Thymus (tissue), 14 donors: ENCODE measurements at places on chromosomes 12 and 14. TPM values are rescaled to one million over a fixed set of nuclear protein-coding genes. Genes with fewer than 3 reads are reported as not detected.

The SLC4A8 gene
- 1.7 TPM for total RNA-seq

The MUCL1 gene
- 1.2 TPM for total RNA-seq

The ISM2 gene
- total RNA-seq: 0.05 TPM

The SSPN gene
- 4.0 TPM for total RNA-seq

The RBMS2 gene
- 3.2 TPM for total RNA-seq

The PSMC6 gene
- 141 TPM for total RNA-seq

GRCh38 chr14:58730792-58731464 is 93.2 kb downstream of the DACT1 start:
- no peaks in the 10 kb centered on the region for H3K36me3 ChIP-seq
- H3K4me3 ChIP-seq: no peak overlapping the region
- H3K27ac ChIP-seq: peak overlapping the region; percentile 4
- H3K4me1 ChIP-seq: no peaks in the 10 kb centered on the region
- DNase-seq: no peak

- no peak overlapping the region for H3K27ac ChIP-seq
- no peak overlapping the region for H3K4me3 ChIP-seq
- no peak for DNase-seq
- H3K27me3 ChIP-seq: no peaks in the 10 kb centered on the region
- no peaks in the 10 kb centered on the region for H3K36me3 ChIP-seq
- no peaks in the 10 kb centered on the region for H3K4me1 ChIP-seq
Observed at GRCh38 chr12:91767237-91767636, 378.4 kb downstream of the BTG1 start.

DNA sequence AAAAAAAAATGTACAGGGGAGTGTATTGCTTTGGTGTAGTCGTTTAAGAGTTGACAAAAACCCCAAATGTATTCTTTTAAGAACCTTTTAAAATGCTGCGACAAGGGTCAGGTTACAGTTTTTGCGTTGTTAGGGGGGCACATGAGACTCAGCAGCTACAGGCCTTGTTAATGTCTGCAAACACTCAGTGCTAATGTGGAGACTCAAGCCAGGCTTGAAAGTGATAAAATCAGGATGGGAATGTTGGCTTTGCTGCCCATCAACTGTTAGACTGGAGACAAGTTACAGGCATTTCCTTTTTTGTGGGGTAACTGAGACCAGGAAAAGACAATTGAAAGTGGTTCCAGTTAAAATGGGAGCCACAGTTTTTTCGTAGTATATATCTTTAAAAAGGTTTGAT is 84.8 kb downstream of the PRKCH start:
- peaks cover 41% of the 10 kb centered on the region for H3K4me1 ChIP-seq
- DNase-seq: no peak
- H3K27me3 ChIP-seq: no peaks in the 10 kb centered on the region
- no peak overlapping the region for H3K27ac ChIP-seq

DNA sequence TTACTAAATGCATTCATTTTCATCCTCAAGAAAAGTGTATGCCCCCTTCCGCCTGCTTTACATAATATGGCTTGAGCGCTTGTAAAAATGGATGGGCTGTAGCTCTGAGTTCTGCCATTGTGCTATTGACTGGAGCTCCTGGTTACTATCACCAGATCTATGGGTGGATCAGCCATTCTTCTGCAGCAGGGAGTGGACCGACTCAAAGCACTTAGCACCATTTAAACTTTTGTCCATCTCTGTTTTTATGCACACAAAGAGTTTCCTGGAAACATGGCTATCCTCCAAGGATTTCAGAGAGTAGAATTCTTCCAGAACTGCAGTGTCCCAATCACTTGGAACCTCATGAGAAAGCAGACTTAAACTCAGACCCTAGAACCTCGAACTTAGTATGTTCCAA is 4.5 kb upstream of the NUMB start:
- no peak overlapping the region for H3K27ac ChIP-seq
- H3K27me3 ChIP-seq: no peaks in the 10 kb centered on the region
- peaks cover 3% of the 10 kb centered on the region for H3K4me1 ChIP-seq
- no peak for DNase-seq
- no peak overlapping the region for H3K4me3 ChIP-seq
- H3K36me3 ChIP-seq: no peaks in the 10 kb centered on the region

GRCh38 chr12:6336889-6337853 is 4.7 kb downstream of the TNFRSF1A start:
- H3K27ac ChIP-seq: peak overlapping the region; percentile 98
- H3K27me3 ChIP-seq: no peaks in the 10 kb centered on the region
- DNase-seq: peak; percentile 65

DNA sequence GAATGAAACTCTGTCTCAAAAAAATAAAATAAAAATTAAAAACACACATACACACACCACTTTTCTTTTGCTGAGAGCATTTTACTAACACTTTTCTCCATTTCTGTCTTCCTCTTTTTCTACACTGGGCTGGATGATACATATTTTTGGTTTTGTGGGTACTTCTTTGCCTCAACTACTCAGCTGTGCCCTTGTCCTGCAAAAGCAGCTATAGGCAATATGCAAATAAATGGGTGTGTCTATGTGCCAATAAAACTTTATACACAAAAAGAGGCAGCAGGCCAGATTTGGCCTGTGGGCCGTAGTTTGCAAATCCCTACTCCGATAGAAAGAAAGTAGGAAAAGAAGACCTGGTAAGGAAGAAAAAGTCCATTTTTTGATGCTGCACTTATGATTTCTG is 6.5 kb downstream of the CLMN start:
- H3K4me3 ChIP-seq: no peak overlapping the region
- no peaks in the 10 kb centered on the region for H3K27me3 ChIP-seq
- H3K4me1 ChIP-seq: no peaks in the 10 kb centered on the region
- no peaks in the 10 kb centered on the region for H3K36me3 ChIP-seq

- H3K27me3 ChIP-seq: no peaks in the 10 kb centered on the region
- no peak overlapping the region for H3K4me3 ChIP-seq
- DNase-seq: no peak
- H3K4me1 ChIP-seq: no peaks in the 10 kb centered on the region
- no peaks in the 10 kb centered on the region for H3K36me3 ChIP-seq
Observed at GRCh38 chr14:98724734-98725133, 547.3 kb downstream of the BCL11B start.

GRCh38 chr12:132558861-132559623 is 51.3 kb downstream of the LRCOL1 start:
- peak; percentile 41 for DNase-seq
- peak overlapping the region; percentile 17 for H3K27ac ChIP-seq
- peak overlapping the region; percentile 33 for H3K4me3 ChIP-seq
- no peaks in the 10 kb centered on the region for H3K36me3 ChIP-seq

GRCh38 chr12:15268927-15269552 is 47.8 kb upstream of the RERG start:
- no peaks in the 10 kb centered on the region for H3K27me3 ChIP-seq
- H3K4me3 ChIP-seq: no peak overlapping the region
- no peaks in the 10 kb centered on the region for H3K4me1 ChIP-seq

DNA sequence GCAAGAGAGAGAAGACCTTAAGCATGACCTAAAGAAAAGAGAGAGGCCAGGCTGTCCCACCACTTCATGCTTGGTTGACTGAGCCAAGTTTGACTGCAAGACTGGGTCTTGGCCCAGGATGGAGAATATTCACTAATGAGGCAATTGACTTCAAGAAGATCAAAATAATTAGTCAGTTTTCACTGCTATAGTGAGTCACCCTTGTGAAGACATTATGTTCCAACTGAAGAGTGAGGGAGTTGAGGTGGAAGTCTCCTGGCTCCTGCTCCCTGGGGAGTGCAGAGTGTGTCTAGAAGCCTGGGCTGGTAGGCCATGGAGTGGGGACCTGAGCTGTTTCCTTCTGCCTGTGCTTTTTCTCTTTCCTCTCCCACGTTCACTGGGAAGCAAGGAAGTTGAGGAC is 117.6 kb downstream of the CACNA1C start:
- DNase-seq: no peak
- no peak overlapping the region for H3K4me3 ChIP-seq
- H3K27me3 ChIP-seq: no peaks in the 10 kb centered on the region
- H3K27ac ChIP-seq: no peak overlapping the region

- no peak overlapping the region for H3K27ac ChIP-seq
- peaks cover 3% of the 10 kb centered on the region for H3K4me1 ChIP-seq
- H3K27me3 ChIP-seq: peaks cover 6% of the 10 kb centered on the region
Observed at GRCh38 chr14:35829449-35829848, 3.3 kb downstream of the BRMS1L start.

DNA sequence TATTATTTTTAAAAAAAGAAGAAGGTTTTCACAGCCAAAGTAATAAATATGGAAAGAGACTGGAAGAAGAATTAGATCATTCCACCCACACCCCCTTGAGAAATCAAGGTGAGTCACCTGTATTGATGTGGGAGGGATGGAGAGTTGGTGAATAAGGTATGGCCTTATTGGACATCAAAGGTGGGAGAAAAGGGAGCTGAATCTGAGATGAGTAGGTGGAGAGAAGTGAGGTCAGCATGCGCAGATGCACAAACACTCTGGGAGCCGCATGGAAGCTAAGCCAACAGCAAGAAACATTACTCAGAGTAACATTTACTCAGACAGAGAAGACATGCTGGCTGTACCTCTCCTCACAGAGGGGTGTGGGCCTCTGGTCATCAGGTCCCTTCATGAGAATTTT is 113.1 kb upstream of the FOXG1 start:
- H3K27me3 ChIP-seq: no peaks in the 10 kb centered on the region
- no peak overlapping the region for H3K4me3 ChIP-seq
- DNase-seq: no peak
